Stimulated activated CD4-positive, alpha-beta T cell treated with anti-CD3 and anti-CD28 coated beads, Interleukin-1b, Interleukin-23, amount 100 ng/mL, for 1 hour (primary cell): ENCODE measurements at places on chromosomes 11 and 22.

GRCh38 chr11:117232911-117233409 is 489 bp downstream of the RNF214 start:
- DNase-seq: no peak

- no peak for DNase-seq
Observed at GRCh38 chr22:44248926-44249325, 63.8 kb downstream of the SHISAL1 start.

- DNase-seq: no peak
Observed at GRCh38 chr11:31995525-31996094, 95.3 kb upstream of the RCN1 start.

GRCh38 chr22:46964773-46965550 is 202.5 kb downstream of the TBC1D22A start:
- no peak for DNase-seq

DNA sequence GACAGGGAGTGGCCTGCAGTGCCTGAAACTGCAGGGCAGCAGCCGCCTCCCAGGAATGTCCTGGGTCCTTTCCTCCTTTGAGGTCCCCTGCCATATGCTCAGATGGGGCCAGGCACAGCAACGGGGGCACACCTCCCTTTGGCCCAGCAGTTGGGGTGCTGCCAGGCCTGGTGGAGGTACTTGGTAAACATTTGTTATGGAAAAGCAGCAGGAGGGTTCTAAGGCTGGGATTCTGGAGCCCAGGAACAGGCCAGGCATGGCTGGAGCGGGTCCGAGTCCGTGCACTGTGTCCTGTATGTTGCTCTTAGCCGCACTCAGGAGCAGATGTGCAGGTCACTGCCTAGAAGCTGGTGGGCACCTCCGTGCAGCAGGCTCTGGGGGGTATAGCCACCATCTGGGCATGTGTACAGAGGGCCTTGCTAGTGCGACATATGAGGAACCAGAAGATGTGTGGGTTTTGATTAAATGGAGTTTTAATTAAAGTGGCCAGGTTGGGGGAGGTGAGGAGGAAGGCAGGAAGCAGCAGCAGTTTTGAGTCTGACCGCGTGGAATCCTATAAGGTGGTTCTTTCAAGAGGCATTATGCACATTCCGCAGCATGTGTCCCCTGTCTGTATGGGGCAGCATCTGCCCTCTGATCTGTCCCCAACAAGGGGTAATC is 1.5 kb downstream of the ADORA2A start:
- DNase-seq: no peak

DNA sequence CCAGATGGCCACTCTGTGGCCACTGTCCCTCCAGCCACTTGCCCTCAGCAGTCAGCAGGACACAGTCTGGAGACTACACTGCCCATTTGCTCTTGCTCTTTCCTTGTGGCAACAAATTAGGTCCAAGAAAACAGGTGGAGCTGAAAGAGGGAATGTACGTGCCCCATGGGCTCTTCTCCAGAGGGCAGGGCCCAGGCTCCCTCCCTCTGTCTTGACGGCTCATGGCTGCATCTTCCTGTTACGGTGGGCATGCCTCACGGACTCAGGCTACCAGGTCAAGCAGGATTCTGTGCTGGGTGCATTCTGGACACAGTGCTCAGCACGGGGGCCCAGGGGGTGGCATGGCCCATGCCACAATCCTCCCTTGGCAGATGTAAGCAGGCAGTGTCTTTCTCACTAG is 71.3 kb downstream of the MED15 start:
- no peak for DNase-seq

DNA sequence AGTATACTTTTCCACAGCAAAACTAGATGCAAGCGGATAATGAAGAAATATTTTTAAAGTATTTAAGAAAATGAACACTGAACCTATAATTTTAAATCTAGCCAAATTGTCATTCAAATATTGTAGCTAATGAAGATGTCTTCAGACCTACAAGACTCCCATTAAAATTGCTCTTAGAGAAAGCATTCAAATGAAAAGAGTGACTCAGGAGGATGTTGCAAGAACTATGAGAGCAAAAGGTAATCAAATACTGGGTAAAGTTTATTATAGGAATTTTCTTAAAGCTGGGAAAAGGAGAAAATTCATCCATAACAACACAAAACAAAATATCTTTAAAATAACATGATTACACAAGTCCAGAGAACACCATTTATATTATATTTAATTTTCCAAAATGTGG is 5.4 kb upstream of the POU2AF1 start:
- DNase-seq: no peak
